ENCODE measurements at places on chromosomes 7 and 10.

- DNase-seq, result no peak
These were observed 12.7 kb downstream of the LOXL4 start for GRCh38 chr10:98255146-98255877.

DNA sequence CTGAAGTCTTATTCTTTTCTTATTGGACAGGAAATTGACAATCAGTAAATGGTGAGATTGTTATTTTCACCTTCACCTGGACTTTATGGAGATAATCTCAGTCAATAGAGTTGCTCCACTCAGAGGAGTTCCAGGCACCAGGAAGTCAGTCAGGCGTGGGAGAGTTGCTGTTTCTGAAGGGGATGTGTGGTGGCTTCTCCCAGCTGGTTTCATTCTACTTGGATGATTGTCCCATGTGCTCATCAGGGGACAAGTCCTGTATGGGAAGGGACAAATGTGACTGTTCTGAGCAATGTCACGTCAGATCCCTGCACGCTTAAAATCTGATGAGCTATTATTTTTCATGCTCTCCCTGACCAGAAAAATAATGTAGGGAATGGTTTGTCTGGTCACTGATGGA, 222.5 kb upstream of the PITRM1 start:
- no peak for DNase-seq

DNA sequence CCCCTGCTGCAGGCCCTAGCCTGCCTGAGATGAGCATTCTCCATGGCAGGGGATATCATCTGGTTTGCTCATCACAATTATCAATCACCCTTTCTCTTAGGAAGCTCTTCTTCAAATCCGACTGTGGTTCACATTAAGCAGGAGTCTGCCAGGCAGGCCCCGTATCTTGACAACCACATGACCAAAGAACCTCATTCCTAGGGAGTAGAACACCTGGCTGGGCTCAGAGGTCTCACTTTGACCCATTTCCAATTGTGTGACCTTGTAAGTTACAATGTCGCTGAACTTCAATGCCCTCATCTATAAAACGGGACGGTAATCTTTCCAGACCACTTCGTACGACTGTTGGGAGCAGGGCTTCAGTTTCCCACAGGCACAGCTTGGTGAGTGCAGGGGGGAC, 156.4 kb upstream of the PCBD1 start:
- no peak for DNase-seq

DNA sequence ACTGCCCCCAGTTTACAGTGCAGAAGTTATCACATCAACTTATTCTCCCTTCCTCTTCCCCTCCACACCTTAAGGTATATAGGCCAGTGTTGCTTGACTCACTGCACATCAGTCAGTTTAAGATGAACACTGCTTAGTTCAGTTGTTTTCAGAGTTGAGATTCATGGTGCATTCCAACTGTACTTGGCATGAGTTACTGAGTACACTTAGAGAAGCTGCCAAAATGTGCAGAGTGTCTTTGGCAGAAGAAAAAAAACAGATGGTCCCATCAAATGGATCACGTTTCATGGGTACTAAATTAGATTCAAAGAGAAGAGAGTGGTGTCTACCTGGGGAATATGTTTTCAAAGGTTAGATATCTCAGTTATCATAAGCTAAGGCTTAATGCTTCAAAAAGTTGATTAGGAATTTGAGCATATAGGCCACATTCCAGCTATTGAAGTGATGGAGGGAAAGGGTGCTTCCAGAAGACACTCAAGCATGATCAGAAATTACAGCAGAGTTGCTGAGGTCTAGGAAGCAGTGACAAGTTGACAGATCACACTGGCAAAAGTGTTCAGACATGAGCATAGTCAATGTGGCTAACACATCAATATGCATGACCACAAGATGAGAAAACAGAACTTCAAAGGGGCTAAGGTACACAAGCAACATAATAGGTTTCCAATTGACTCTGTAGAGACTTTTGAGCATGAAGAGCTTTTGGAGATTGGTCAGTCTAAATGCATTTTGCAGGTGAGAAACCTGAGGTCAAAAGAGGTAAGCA, 579.2 kb upstream of the CELF2 start:
- no peak for DNase-seq

DNA sequence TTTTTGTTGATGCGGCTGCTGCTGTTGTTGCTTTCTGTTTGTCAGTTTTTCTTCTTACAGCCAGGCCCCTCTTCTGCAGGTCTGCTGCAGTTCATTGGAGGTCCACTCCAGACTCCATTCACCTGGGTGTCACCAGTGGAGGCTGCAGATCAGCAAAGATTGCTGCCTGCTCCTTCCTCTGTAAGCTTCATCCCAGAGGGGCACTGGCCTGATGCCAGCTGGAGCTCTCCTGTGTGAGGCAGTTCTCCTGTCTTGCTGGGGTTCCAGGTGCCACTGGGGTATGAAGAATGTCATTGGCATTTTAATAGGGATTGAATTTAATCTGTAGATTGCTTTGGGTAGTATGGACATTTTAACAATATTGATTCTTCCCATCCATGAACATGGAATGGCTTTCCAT, 308.5 kb upstream of the MEOX2 start:
- no peak for DNase-seq

DNA sequence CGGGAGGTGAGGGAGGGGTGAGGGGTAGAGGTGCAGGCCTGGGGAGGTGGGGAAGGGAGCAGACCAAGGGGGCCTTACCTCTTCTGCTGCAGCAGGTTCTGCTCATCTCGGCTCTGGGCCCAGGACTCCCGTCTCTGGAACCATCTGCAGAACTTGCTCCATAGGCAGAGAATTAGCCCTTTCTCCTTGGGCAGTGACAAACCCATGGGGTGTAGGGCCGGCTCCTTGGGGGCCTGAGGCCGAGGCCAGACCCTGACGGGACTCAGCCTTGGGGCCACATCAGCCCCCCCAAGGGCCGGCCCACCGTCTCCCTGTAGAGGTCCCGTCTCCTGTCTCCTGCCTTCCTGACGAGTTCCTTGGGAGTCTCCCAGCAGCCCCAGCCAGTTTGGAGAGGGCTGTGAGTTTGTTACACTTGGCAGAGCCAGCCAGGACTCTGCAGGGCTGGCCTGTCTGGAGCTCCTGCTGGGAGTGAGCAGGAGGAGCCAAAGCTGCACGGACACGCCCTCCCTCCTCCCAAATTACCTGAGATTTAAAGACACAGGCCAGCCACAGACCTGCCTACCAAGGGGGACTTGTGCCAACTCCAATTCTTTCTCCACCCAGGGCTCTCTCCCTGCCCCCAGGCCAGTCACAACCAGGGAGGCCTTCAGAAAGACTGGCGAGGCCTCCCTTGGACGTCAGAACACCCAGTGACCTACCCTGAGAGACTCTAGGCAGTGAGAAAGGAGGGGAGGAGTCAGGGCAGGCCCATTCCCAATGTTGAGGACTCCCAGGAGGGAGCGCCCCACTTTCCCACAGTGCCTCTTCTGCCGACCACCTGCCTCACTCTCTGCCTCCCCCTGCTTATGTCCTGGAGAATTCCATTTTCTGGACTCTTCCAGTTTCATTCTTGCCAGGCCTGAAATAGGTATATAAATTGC, at the start of gene TRPV6:
Gene TRPV6 (minus strand): TSS at position 435 of the 920 bp plus-strand sequence.
- no peak for DNase-seq

DNA sequence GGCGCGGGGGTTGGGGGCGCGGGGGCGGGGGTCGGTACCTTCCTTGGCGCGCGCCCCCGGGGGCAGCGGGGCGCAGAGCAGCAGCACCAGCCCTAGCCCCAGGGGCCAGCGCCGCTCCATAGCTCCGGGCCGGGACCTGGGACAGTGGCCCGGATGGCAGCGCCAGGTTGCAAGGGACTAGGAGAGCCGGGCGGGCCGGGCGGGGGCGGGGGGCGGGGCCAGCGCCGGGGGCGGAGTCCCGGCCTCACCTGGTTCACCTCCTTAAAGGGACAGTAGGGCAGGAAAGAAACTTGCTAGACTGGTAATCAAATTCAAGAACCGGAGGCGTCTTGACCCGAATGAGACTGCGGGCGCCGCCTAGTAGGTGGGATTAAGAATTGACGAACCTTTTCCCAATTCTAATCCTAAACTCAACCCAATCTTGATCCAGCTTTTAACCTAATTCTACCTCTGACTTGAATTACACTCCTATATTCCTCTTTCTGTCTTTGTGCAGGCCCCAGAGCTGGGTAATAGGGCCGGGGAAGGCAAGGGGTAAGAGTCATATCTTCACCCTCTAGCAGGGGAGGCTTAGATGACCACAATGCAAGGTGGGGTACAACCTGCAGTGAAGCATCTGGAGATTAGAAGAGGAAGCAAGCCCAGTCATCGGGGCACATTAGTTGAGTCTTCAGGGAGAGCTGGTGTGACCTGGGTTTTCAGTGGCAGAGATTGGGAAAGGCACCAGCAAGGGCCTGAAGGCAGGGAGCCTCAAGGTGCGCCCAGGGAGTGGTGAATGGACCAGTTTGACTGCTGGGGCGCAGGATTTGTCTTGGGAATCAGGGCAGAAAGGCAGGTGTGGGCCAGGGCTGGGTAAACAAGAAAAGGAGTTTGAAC, at the start of gene EPHA1:
Gene EPHA1 (minus strand): TSS at position 171 of the 876 bp plus-strand sequence. CDS start 51 bp downstream, at position 120.
- no peak for DNase-seq

DNA sequence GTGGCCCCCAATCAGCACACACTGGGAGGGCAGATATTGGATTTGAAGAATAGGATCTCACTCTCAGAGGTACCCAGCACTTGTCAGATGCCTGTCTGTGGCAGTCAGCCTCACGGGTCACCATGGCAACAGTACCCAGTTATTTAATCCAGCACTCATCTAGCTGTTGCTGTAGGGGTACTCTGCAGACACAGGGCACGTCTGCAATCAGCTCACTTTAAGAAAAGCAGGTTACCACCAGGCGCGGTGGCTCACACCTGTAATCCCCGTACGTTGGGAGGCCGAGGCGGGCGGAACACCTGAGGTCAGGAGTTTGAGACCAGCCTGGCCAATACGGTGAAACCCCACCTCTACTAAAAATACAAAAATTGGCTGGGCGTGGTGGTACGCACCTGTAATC, 11.9 kb downstream of the SFXN4 start:
- no peak for DNase-seq

DNA sequence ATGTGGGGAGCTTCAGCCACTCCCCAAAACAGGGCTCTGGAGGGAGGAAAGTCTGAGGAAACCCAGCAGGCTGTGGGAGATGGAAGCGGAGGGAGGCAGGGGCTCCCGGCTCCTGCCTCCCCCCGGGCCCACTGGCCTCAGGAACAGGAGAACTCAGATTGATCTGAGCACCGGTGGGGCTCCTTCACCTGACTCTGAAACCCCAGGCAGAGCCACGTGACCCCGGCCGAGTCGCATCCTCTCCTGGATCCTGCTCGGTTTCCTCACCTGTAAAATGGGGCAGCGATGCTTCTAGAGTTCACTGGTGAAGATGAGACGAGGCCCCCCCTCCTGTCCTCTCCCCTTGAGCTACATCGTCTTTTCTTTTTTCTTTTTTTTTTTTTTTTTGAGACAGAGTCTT, 33.6 kb downstream of the TCERG1L start:
- no peak for DNase-seq

GRCh38 chr10:5775685-5776084, 37.5 kb downstream of the GDI2 start:
- DNase-seq, result no peak

- no peak for DNase-seq
These were observed 5.7 kb downstream of the TRIM8 start for GRCh38 chr10:102649797-102650654.

GRCh38 chr7:151660141-151660540, 140.4 kb upstream of the RHEB start:
- DNase-seq, result peak; percentile 39

GRCh38 chr10:71726580-71727104, 7.1 kb upstream of the C10orf105 start:
- DNase-seq, result no peak

- DNase-seq, result peak; percentile 36
These were observed 820 bp downstream of the WAC start for GRCh38 chr10:28533571-28534304.

GRCh38 chr10:128316121-128316726, 190.0 kb upstream of the MKI67 start:
- no peak for DNase-seq

DNA sequence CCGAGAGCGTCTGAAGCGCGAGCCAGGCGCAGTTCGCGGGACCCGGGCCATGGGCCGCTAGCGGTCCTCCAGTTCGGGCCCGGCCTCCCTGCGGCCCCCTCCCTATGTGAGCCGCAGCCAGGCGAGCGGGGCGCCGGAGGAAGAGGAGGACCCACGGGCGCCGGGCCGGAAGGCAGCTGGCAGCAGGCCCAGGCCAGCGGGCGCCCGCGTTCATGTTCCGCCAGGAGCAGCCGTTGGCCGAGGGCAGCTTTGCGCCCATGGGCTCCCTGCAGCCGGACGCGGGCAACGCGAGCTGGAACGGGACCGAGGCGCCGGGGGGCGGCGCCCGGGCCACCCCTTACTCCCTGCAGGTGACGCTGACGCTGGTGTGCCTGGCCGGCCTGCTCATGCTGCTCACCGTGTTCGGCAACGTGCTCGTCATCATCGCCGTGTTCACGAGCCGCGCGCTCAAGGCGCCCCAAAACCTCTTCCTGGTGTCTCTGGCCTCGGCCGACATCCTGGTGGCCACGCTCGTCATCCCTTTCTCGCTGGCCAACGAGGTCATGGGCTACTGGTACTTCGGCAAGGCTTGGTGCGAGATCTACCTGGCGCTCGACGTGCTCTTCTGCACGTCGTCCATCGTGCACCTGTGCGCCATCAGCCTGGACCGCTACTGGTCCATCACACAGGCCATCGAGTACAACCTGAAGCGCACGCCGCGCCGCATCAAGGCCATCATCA, 1.1 kb downstream of the ADRA2A start:
- DNase-seq, result no peak

- DNase-seq, result no peak
These were observed 31.1 kb downstream of the DAGLB start for GRCh38 chr7:6416516-6417145.

- DNase-seq, result peak; percentile 37
These were observed 1.8 kb downstream of the HNRNPF start for GRCh38 chr10:43407148-43407575.

DNA sequence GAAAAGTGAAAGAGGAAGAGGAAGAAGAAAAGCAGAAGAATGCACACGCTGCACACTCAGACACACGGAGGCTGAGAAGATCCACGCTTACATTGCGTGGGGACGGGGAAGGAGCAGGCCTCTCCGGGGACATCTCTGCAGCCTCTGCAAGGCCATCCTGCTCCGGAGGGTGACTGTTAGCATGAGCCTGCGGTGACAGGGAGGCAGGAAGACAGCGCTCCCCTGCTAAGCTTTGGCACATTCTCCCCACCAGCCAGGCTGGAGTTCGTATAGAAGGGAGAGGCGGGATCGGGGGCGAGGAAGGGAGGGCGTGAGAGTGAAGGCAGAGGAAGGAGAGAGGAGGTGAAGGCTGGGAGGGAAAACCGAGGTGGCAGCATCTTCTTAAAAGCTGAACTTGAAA, 366.0 kb upstream of the SHH start:
- DNase-seq, result no peak

- no peak for DNase-seq
These were observed 111.4 kb upstream of the NANOS1 start for GRCh38 chr10:118918116-118918515.

Data from astrocyte of the spinal cord (primary cell).